ENCODE measurements at places on chromosomes 3 and 15.

GRCh38 chr15:45919806-45920205, 285.0 kb downstream of the SQOR start:
- DNase-seq, result no peak

DNA sequence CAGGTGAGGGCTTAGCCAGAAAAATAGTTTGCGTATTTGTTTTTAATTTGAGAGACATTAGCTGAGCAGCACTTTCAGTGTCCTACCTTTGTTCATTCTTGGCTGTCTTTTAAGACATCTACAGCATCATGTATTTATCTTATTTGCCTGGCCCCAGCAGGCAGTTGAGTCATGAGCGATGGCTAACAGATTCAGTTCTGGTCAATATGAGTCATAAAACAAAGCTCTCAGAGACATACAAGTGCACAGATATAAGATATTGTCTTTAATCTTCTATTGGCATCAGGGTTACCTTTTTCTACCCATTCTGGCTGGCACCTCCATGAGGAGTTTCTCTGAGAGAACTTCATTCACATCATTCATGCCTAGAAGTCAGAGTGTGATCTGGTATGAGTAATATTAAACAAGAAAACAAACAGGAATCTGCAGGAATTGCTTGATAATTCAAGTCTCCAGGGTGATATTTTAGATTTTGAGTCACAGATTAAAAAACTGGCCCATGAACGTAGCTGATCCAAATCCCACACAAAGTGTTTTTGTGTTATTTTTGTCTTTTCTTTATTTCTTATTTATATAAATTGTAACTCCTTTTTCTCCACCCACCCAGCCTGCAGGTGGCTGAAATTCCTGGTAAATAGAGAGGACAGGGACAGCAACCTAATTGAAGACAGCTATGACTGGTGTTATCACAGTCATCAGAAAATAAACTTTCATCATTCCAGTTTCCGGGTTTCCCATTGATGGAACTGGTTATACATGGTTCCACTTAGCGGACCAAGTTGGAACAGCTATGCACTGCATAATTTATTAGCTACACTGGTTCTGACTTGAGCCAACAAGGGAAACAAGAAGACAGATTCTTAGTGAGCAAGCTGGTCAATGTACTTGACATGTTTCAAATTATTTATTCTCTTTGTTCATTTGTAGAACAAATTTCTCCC, 47.3 kb downstream of the PLSCR2 start:
- no peak for DNase-seq

DNA sequence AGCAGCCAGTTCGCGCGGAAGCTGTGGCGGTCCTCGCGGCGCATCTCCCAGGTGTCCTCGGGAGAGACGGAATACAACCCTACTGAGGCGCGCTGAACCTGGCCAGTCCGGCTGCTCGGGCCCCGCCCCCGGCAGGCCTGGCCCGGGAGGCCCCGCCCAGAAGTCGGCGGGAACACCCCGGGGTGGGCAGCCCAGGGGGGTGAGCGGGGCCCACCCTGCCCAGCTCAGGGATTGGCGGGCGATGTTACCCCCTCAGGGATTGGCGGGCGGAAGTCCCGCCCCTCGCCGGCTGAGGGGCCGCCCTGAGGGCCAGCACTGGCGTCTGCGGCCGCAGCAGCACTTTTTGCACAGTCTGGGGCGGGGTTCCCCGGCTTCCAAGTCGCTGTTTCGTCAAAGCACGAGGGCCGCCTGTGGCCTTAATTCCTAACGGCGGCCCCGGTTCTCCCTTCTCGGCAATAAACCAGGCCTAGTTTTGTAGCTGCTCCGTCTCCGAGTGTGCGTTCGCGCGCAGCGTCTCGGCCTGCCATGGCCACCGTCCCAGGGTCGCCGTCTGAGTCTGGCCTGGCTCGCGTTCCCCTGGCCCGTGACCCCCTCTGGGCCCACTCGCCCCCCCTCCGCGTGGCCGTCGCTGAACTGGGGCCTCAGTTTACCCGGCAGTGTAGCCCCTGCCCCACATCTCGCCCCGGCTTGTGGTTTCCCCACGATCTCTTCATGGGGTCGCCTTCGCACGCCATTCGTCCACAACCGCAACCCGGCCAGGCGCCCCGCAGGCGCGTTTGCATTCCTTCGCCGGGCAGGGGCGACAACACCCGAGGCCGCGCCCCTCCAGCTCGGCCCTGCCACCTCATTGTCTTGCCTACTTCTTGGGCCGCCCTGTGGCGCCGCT, 30.0 kb downstream of the NBEAL2 start:
- DNase-seq, result peak; percentile 81

- DNase-seq, result no peak
These were observed 32.9 kb upstream of the MTMR10 start for GRCh38 chr15:31024330-31024729.

GRCh38 chr3:157073810-157074209, 86.1 kb downstream of the CCNL1 start:
- no peak for DNase-seq

DNA sequence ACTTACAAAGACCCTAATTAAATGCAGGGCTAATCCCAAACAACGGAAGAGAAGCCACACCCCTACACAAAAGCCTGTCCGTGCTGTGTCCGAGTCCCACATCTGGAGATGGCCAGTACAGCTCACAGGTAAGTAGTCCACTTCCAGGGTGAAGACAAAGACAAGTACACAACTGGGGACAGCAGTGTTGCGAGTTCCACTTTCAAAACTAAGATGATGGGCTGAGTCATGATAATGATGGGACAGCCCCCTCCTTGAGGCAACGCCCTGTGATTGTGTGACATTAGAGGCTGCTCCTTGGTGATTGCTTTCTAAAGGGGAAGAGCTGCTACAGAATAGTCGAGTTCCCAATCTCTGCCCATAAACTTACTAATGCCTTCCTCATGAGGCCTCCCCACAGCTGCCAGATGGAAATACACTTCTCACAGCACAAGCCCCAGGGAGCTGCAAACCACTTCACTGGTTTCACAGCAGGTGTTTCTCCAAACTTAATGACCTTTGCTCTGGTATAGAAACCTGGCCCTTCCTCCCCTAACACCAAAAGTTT, 27.6 kb downstream of the RFT1 start:
- no peak for DNase-seq

GRCh38 chr3:47890126-47890827, 87.3 kb downstream of the DHX30 start:
- DNase-seq, result no peak

GRCh38 chr3:180749796-180750195, 70.5 kb upstream of the CCDC39 start:
- DNase-seq, result no peak

DNA sequence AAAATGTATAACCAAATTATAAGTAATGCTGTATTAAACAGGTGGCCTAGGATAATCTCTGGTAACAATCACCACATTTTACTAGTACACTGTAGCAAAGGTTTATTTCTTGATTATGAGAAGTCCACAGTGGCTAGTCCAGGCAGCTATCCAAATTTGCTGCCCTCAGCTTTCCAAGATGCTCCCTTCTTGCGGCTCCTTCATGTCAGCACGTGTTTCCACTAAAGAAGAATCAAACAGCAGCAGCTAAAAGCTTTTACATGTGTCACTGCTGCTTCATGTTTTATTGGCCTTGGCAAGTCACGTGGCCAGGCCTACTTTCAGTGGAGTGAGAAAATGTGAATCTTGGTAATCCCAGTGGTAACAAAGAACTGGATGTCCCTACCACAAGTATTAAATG, 5.6 kb upstream of the RBMS3 start:
- DNase-seq, result no peak

- no peak for DNase-seq
These were observed 5.1 kb downstream of the POLG start for GRCh38 chr15:89329329-89330084.

- no peak for DNase-seq
These were observed 497.7 kb upstream of the THBS1 start for GRCh38 chr15:39083213-39083612.

Measured in stimulated activated CD8-positive, alpha-beta memory T cell treated with anti-CD3 and anti-CD28 coated beads, Interleukin-15, amount 100 ng/mL, for 48 hours (primary cell).